ENCODE measurements at places on chromosomes 12 and 14. TPM values are rescaled to one million over a fixed set of nuclear protein-coding genes. Genes with fewer than 3 reads are reported as not detected.

- no peaks in the 10 kb centered on the region for H3K4me1 ChIP-seq
- H3K36me3 ChIP-seq = no peaks in the 10 kb centered on the region
- H3K27ac ChIP-seq = no peak overlapping the region
- H3K27me3 ChIP-seq = no peaks in the 10 kb centered on the region
Measured at GRCh38 chr12:51620448-51620847, 29.4 kb downstream of the SCN8A start.

- no peak for DNase-seq
- no peaks in the 10 kb centered on the region for H3K36me3 ChIP-seq
- H3K27ac ChIP-seq = no peak overlapping the region
- no peak overlapping the region for H3K4me3 ChIP-seq
- H3K27me3 ChIP-seq = no peaks in the 10 kb centered on the region
Measured at GRCh38 chr12:85440271-85440670, 160.3 kb downstream of the ALX1 start.

Gene TCL1B
- total RNA-seq = not detected

Gene ASIC1
- total RNA-seq = not detected

Data from tibial nerve (tissue), 4 donors.